PC-3 (cell line): ENCODE measurements at places on chromosomes 1 and 21. TPM values are rescaled to one million over a fixed set of nuclear protein-coding genes. Genes with fewer than 3 reads are reported as not detected.

TOR1AIP2 gene
- total RNA-seq, result 28.9 and 29.6 TPM in 2 replicates

BRDT gene
- not detected in 2 replicates for total RNA-seq

AK4 gene
- total RNA-seq, result 70.4 and 98.9 TPM in 2 replicates

AIRE gene
- total RNA-seq, result not detected in 2 replicates

DNAJB4 gene
- total RNA-seq, result 4.5 and 10.5 TPM in 2 replicates

CCDC190 gene
- 0.62 TPM in 1 of 2 replicates, not detected in the other for total RNA-seq

TAF1A gene
- 27.9 and 29.4 TPM in 2 replicates for total RNA-seq

IRF2BP2 gene
- 78.8 and 102 TPM in 2 replicates for total RNA-seq

EDN2 gene
- 0.36 TPM in 1 of 2 replicates, not detected in the other for total RNA-seq

FAM3B gene
- total RNA-seq, result not detected in 2 replicates

LRRC47 gene
- 77.4 and 102 TPM in 2 replicates for total RNA-seq

KCNN3 gene
- 0.12 and 0.26 TPM in 2 replicates for total RNA-seq

RHBDL2 gene
- total RNA-seq, result 3.6 and 10.0 TPM in 2 replicates

TNFSF18 gene
- 0.69 TPM in 1 of 2 replicates, not detected in the other for total RNA-seq

NTNG1 gene
- total RNA-seq, result 6.7 and 6.8 TPM in 2 replicates

FCRL1 gene
- total RNA-seq, result not detected in 2 replicates

MAN1C1 gene
- 0.11 and 0.75 TPM in 2 replicates for total RNA-seq

MORC3 gene
- 17.9 and 23.0 TPM in 2 replicates for total RNA-seq

AMIGO1 gene
- total RNA-seq, result 2.7 and 2.8 TPM in 2 replicates

CDK18 gene
- total RNA-seq, result 13.2 and 16.4 TPM in 2 replicates

RPE65 gene
- not detected in 2 replicates for total RNA-seq

TRIM67 gene
- total RNA-seq, result not detected in 2 replicates

SPRR2B gene
- total RNA-seq, result not detected in 2 replicates

LRRIQ3 gene
- 0.23 and 0.95 TPM in 2 replicates for total RNA-seq

OBSCN gene
- total RNA-seq, result 29.1 and 42.7 TPM in 2 replicates

C1QB gene
- not detected in 2 replicates for total RNA-seq

SERPINC1 gene
- not detected in 2 replicates for total RNA-seq

CD5L gene
- total RNA-seq, result not detected in 2 replicates

KLF17 gene
- total RNA-seq, result 0.26 and 0.58 TPM in 2 replicates

SPATA17 gene
- total RNA-seq, result 3.3 and 3.8 TPM in 2 replicates

FRRS1 gene
- 14.5 and 16.3 TPM in 2 replicates for total RNA-seq

KCNA2 gene
- not detected in 2 replicates for total RNA-seq

HTR6 gene
- total RNA-seq, result not detected in 2 replicates

TCHHL1 gene
- total RNA-seq, result not detected in 2 replicates

SOX13 gene
- total RNA-seq, result 81.9 and 93.1 TPM in 2 replicates

IGSF3 gene
- total RNA-seq, result 15.5 and 17.2 TPM in 2 replicates

DEGS1 gene
- 71.3 and 72.2 TPM in 2 replicates for total RNA-seq

AGBL4 gene
- 0.33 and 2.8 TPM in 2 replicates for total RNA-seq

GNAT2 gene
- 0.29 and 0.69 TPM in 2 replicates for total RNA-seq

CR1L gene
- not detected in 2 replicates for total RNA-seq

UROD gene
- 167 and 168 TPM in 2 replicates for total RNA-seq

FAM151A gene
- total RNA-seq, result not detected in 2 replicates

GDAP2 gene
- 17.7 and 20.7 TPM in 2 replicates for total RNA-seq

TTC34 gene
- total RNA-seq, result 0.11 and 1.2 TPM in 2 replicates

ALPL gene
- 0.73 and 0.86 TPM in 2 replicates for total RNA-seq

CA14 gene
- not detected in 2 replicates for total RNA-seq
